ENCODE measurements at places on chromosomes 4 and X.

GRCh38 chrX:113059714-113060113, 219.1 kb upstream of the AMOT start:
- DNase-seq: no peak

DNA sequence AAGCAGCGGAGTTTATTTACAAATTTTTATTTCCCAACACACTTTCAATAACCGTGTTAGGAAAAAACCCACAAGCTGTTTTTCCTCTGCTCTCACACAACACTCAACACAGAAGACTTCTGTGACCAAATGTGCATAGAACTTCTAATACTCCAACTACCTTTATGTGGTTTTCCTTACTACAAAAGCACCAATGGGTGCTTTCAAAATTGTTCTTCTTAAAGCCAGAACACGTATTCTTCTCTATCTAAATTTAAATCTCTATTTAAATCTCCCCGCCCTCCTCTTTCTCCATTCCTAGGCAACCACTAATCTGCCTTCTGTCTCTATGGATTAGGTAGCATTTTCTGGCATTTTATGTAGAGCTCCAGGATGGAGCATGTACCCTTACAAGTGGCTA, 90.0 kb downstream of the SHROOM2 start:
- no peak for DNase-seq

- no peak for DNase-seq
Measured at GRCh38 chr4:156330436-156331031, 376.9 kb upstream of the CTSO start.

GRCh38 chrX:120781403-120781802, 94.3 kb downstream of the CT47B1 start:
- DNase-seq: no peak

- DNase-seq: no peak
Measured at GRCh38 chr4:122539861-122540465, 80.9 kb downstream of the IL21 start.

Measured in DND-41 (cell line).